ENCODE measurements at places on chromosomes 5 and 9. TPM values are rescaled to one million over a fixed set of nuclear protein-coding genes. Genes with fewer than 3 reads are reported as not detected.

GRCh38 chr5:117299936-117300328 lies 725.3 kb upstream of the SEMA6A start:
- H3K27me3 ChIP-seq, result no peaks in the 10 kb centered on the region
- no peak overlapping the region for H3K27ac ChIP-seq

- DNase-seq, result no peak
- no peaks in the 10 kb centered on the region for H3K36me3 ChIP-seq
- no peak overlapping the region for H3K27ac ChIP-seq
- H3K4me3 ChIP-seq, result no peak overlapping the region
These were observed 72.4 kb upstream of the MPDZ start for GRCh38 chr9:13351778-13352386.

Gene PRR7
- total RNA-seq, result 4.1 TPM

DNA sequence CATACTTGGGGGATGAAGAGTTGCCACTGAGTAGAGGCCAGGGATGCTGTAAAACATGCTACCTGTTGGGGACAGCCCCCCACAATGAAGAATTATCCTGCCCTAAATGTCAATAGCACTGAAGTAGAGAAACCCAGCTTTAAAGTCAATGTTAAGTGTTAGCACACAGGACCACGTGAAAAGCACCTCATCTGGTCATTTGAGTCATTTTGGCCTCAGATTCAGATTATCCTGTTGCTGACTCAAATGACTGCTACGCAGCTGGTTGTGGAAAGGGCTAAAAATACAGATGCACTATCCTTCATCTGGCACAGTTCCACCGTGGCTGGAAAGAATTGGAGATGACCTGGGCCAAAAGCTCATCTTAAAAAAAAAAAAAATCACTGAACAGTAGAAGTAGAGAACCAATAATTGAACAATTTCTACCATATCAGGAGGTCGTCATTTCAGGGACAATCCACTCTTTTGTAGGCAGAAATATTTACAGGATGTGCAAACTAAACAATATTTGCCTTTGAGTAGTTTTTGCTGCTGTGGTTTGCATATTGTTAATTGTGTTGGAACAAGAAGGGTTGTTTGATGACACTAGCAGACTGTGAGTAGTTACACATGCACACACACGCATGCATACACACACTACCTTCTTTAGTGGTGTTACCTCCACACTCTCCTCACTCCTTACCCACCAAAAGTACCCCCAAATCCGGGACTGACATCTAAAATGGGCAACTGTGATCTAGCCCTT lies 195.3 kb upstream of the KLF9 start:
- peaks cover 2% of the 10 kb centered on the region for H3K27me3 ChIP-seq
- no peak for DNase-seq
- H3K4me1 ChIP-seq, result no peaks in the 10 kb centered on the region
- no peak overlapping the region for H3K4me3 ChIP-seq
- no peaks in the 10 kb centered on the region for H3K36me3 ChIP-seq

DNA sequence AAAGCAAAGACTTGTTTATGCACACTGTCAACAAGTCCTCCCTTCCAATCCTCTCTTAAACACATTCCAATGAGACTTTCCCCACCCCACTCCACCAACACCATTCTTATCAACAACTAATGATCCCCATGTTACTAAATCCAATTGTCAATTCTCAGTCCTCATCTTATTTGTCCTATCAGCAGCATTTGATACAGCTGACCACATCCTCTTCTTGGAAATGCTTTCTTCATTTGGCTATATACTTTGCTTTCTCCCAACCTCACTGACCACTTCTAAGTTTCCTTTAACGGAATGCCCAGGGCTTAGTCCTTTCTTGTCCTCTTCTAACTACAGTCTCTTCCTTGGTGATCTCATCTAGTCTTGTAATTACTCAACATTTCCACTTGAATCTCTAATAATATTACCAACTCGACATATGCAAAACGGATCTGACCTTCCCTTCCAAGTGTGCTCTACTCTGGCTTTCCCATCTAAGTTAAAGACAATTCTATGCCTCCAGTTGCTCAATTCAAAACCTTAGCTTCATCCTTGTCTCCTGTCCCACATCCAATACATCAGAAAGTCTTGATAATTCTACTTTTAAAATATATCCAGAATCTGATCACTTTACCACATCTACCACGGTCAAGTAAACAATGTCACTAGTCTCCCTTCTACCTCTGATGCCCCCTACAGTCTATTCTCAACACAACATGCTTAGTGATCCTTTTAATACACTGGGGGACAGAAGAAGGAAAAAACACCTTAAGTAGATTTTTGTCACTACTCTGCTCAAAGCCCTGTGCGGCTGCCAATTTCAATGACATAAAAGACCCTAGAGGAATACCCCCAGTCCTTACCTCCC lies 25.5 kb downstream of the AGTPBP1 start:
- peaks cover 10% of the 10 kb centered on the region for H3K36me3 ChIP-seq
- H3K27me3 ChIP-seq, result no peaks in the 10 kb centered on the region
- H3K4me3 ChIP-seq, result no peak overlapping the region
- H3K4me1 ChIP-seq, result no peaks in the 10 kb centered on the region
- H3K27ac ChIP-seq, result no peak overlapping the region

DNA sequence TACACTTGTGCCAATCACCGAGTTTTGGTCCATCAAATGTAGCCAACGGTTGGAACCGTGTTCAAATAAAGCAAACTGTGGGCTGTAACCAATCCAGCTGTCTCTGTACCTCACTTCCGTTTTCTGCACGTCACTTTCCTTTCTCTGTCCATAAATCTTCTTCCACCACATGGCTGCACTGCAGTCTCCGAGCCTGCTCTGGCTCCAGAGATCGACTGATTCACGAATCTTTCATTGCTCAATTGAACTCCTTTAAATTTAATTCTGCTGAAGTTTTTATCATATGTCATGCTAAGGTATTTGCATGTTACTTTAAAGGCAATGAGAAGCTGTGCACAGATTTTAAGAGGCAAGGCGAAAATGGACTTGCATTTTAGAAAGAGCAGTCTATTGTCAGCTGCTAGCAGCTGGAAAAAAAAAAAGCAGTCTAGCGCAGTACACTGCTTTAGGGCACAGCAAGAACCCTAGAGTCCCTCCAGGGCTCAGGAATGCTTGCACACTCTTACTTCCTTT lies 13.2 kb downstream of the TTC39B start:
- H3K4me3 ChIP-seq, result no peak overlapping the region
- H3K27ac ChIP-seq, result no peak overlapping the region
- no peak for DNase-seq
- peaks cover 8% of the 10 kb centered on the region for H3K36me3 ChIP-seq

Gene CNTFR
- 170 TPM for total RNA-seq

Gene AP3S1
- total RNA-seq, result 131 TPM

- DNase-seq, result no peak
- peaks cover 3% of the 10 kb centered on the region for H3K27me3 ChIP-seq
- no peak overlapping the region for H3K4me3 ChIP-seq
- peaks cover 27% of the 10 kb centered on the region for H3K4me1 ChIP-seq
These were observed 2.3 kb downstream of the WHRN start for GRCh38 chr9:114503009-114503408.

Gene GDNF
- 0.51 TPM for total RNA-seq

Gene C5orf63
- 11.8 TPM for total RNA-seq

Gene LRRC70
- 0.91 TPM for total RNA-seq

DNA sequence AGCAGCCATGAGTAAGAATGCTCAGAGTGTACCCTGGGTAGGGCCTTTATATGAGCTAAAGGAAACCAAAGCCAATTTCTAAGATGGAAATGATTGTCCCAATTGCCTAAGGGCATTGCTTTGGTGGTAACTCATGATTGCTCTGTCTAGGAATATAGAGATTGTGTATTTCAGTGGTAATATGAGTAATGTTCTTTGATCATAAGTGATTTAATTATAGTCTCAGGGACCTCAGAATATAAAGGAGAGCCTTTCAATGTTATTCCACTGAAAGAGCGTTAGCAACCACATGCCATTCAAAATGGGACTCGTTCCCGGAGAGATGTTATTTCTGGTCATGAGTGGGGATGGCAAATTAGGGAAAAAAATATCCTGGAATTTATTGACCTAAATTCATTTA lies 340.5 kb downstream of the ARHGEF28 start:
- no peaks in the 10 kb centered on the region for H3K27me3 ChIP-seq
- DNase-seq, result no peak
- peaks cover 16% of the 10 kb centered on the region for H3K4me1 ChIP-seq

DNA sequence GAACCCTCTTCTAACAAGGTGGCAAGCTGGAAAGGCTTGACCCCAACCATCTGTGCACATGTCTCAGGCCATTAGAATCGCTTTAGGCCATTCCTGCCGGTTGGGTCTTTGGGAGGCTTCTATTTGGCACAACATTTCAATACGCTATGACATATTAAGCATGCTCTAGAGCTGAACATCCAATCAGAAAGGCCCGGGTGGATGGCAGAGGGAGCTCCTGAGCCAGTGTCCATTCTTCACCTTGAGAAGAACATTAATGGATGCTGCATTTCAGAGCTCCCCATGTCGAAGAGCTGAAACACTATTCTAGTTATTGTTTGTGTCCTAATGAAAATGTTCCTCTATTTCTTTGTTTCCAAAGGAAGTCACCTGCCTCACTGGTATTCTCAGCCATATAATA lies 12.8 kb downstream of the SPATA9 start:
- H3K4me1 ChIP-seq, result peaks cover 10% of the 10 kb centered on the region
- DNase-seq, result no peak
- H3K4me3 ChIP-seq, result no peak overlapping the region

Gene SH2D3C
- 71.7 TPM for total RNA-seq

DNA sequence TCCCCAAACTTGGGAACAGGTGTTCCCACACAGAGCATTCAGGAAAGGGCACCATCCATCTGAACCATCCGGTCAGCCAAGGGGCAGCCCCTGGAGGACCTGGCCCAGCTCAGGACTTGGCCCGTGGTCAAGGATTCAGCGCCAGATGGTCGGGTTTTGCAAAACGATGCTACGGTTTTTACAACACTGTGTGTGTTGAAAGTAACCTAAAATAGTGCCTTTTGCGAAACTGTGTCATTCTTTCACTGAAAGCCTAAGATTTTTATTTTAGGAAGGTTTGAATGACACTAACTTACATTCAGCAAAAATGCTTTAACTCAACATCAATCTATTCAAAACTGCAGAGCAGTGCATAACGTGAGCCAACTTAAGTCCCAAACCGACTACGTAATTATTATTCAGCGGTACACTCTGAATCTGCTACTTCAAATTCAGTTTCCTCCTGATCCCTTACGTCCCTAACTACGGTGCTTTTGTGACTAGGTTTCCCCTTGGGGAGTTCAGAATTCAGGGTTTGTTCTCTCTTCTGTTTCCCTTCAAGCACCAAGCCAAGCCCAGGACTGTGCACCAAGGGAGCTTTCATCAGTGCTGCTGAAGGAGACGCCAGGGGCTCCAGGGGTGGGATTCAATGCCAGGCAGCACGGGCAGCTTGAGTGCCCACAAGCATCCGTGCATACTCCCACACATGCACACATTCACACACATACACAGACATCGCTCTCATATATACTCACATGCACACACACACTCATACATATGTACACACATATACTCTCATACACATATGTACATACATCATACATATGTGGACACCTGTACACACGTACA lies 25.8 kb downstream of the LPCAT1 start:
- DNase-seq, result no peak
- H3K27ac ChIP-seq, result no peak overlapping the region
- H3K4me1 ChIP-seq, result peaks cover 23% of the 10 kb centered on the region
- H3K4me3 ChIP-seq, result no peak overlapping the region

DNA sequence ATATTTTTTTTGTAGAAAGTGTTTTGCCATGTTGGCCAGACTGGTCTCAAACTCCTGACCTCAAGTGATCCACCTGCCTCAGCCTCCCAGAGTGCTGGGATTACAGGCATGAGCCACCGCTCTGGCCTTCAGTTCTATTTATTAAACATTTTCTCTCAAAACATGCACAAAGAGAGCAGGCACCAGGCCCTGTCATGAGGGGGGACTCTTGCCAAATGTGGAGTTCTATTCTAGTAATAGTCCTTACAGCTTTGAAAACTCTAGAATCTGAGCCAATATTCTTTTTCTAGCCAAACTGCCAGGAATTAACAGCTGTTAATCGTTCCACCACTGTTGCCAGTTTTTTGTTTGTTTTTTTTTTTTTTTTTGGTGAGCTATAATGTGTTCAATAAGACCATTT lies 124.6 kb downstream of the TARS1 start:
- DNase-seq, result no peak
- no peaks in the 10 kb centered on the region for H3K36me3 ChIP-seq
- H3K4me3 ChIP-seq, result no peak overlapping the region
- H3K4me1 ChIP-seq, result no peaks in the 10 kb centered on the region
- H3K27ac ChIP-seq, result no peak overlapping the region

- H3K4me3 ChIP-seq, result no peak overlapping the region
- DNase-seq, result no peak
- no peaks in the 10 kb centered on the region for H3K27me3 ChIP-seq
- no peaks in the 10 kb centered on the region for H3K4me1 ChIP-seq
- no peak overlapping the region for H3K27ac ChIP-seq
These were observed 76.4 kb downstream of the SNX24 start for GRCh38 chr5:122921826-122922225.

- no peak for DNase-seq
- H3K4me3 ChIP-seq, result peak overlapping the region; percentile 49
- peaks cover 10% of the 10 kb centered on the region for H3K27me3 ChIP-seq
- H3K27ac ChIP-seq, result peak overlapping the region; percentile 90
These were observed 14.7 kb downstream of the BICD2 start for GRCh38 chr9:92749934-92750315.

Gene ADAM19
- total RNA-seq, result 41.2 TPM

- no peaks in the 10 kb centered on the region for H3K4me1 ChIP-seq
These were observed 88.7 kb downstream of the PIP5K1B start for GRCh38 chr9:68793605-68794343.

DNA sequence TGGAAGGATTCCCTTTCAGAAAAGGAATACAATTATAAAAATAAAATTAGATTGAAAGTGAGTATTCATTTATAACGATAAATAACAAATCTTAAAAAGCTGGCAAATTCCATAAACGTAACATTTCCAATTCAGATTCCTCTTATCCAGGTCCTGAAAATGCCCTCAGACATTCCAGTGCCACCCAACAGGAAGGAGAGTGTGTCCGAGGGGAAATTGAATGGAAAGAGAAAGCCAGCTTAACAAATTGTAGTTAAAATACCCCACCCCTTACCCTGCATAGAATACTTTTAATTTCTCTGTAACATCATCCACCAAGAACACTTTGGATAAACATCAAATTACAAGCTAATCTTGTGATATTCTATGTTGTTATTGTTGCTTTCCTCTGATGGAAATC lies 72.0 kb downstream of the ARHGEF28 start:
- peaks cover 5% of the 10 kb centered on the region for H3K4me1 ChIP-seq
- H3K36me3 ChIP-seq, result no peaks in the 10 kb centered on the region
- no peak overlapping the region for H3K4me3 ChIP-seq
- peaks cover 2% of the 10 kb centered on the region for H3K27me3 ChIP-seq
- DNase-seq, result no peak
- no peak overlapping the region for H3K27ac ChIP-seq

- no peak for DNase-seq
- H3K4me3 ChIP-seq, result no peak overlapping the region
- H3K27me3 ChIP-seq, result no peaks in the 10 kb centered on the region
- peaks cover 10% of the 10 kb centered on the region for H3K36me3 ChIP-seq
- peaks cover 20% of the 10 kb centered on the region for H3K4me1 ChIP-seq
These were observed 43.3 kb downstream of the ZNF618 start for GRCh38 chr9:113919382-113919781.

Gene CDC20B
- 0.34 TPM for total RNA-seq

- H3K36me3 ChIP-seq, result peaks cover 4% of the 10 kb centered on the region
- no peak for DNase-seq
- H3K4me1 ChIP-seq, result peaks cover 4% of the 10 kb centered on the region
- H3K27me3 ChIP-seq, result no peaks in the 10 kb centered on the region
These were observed 336.3 kb downstream of the KDM4C start for GRCh38 chr9:7094052-7094451.

Gene MLANA
- total RNA-seq, result not detected

- no peaks in the 10 kb centered on the region for H3K4me1 ChIP-seq
- no peak overlapping the region for H3K27ac ChIP-seq
- no peak overlapping the region for H3K4me3 ChIP-seq
- no peaks in the 10 kb centered on the region for H3K36me3 ChIP-seq
These were observed 117.2 kb downstream of the INVS start for GRCh38 chr9:100216178-100216787.
